ENCODE measurements at places on chromosomes 5 and 9.
A peak's percentile ranks its signal among the peaks of the same experiment; 100 is the strongest.

DNA sequence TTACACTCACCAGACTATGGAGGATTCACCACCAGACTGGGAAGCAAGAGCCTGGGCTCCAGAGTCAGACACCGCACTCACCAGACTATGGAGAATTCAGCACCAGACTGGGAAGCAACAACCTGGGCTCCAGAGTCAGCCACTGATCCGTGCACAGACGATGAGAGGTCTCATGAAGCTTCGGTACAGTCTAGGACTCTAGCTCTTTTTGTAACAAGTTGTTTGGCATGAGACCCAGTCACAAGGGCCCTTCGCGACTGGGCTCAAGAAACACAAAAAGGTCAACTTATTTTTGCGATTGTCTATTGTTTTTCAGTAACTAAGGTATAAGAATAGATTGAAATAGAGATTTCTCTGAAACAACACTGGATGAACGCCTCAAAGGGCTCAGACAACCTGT lies 192.7 kb upstream of the ADAMTSL1 start:
- no peak for DNase-seq

- no peak for DNase-seq
Measured at GRCh38 chr9:121819428-121820231, 168.2 kb downstream of the DAB2IP start.

GRCh38 chr5:137312011-137312410 lies 187.1 kb downstream of the SPOCK1 start:
- DNase-seq: no peak

DNA sequence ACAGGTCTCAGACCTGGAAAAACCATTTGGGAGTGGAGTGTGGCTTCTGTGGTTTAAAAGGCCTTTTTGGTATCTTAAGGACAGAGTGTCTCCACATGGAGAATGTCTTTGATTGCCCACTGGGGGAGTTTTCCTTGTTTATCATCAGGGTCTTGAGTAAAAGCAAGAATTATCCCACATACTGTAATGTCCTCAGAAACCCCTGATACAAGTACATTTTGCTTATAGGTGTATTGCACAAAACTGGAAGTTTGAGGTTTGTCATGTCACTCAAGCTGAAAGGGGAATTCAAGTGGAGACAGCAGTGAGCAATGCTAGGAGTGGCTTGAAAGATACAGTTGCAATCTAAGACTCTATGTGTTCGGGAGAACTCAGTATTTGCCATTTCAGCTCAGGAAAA lies 62.7 kb upstream of the GRAMD2B start:
- no peak for DNase-seq

DNA sequence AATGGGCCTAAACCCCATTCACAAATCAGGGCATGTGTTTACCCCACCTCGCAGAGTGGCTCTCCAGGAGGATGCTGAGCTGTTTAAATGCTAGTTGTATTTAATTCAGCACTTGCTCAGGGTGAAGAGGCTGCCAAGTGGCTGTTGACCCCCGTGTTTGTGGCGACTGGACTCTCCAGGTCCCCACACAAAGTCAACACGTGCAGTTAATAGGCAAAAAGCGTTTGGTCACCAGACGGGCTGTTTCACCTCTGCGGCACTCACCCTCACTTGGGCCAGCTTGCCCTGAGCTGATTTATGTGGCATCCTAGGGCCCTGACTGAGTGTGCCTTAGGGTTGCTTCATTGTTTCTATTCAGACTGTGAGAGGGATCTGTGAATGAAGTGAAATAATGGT lies 152.3 kb downstream of the GAS1 start:
- DNase-seq: no peak

- DNase-seq: no peak
Measured at GRCh38 chr9:121628401-121628800, 23.0 kb upstream of the DAB2IP start.

DNA sequence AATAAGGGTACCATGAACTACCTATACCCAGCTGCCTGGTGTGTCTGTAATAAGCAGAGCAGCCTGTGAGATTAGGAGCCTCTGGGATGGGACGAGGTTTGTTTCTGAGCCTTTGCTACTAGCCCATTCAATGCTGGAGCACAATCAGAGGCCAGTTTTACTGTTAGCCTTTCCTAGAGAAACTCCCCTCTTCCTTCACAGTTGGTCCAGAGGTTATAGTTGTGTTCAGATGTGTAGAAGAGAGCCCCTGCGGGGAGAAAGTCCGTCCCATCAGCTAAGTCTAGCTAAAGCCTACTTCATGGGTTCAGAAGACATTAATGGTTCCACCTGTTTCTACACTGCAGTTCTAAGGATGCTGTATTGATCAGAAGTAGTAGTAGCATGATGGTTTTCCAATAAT lies 16.8 kb downstream of the NUP214 start:
- no peak for DNase-seq

- DNase-seq: no peak
Measured at GRCh38 chr9:19479874-19480273, 71.1 kb downstream of the ACER2 start.

- DNase-seq: no peak
Measured at GRCh38 chr5:132825834-132826391, 4.5 kb downstream of the SHROOM1 start.

GRCh38 chr9:114119242-114120191 lies 20.4 kb upstream of the KIF12 start:
- no peak for DNase-seq

- no peak for DNase-seq
Measured at GRCh38 chr5:14547666-14548065, 33.9 kb upstream of the OTULINL start.

GRCh38 chr5:178203670-178204181 lies 607 bp upstream of the HNRNPAB start:
- no peak for DNase-seq

- DNase-seq: peak; percentile 33
Measured at GRCh38 chr9:128072144-128073021, 4.4 kb downstream of the SLC25A25 start.

GRCh38 chr5:140162275-140162674 lies 12.7 kb upstream of the CYSTM1 start:
- no peak for DNase-seq

GRCh38 chr5:96973532-96974401 lies 37.9 kb downstream of the LNPEP start:
- no peak for DNase-seq

DNA sequence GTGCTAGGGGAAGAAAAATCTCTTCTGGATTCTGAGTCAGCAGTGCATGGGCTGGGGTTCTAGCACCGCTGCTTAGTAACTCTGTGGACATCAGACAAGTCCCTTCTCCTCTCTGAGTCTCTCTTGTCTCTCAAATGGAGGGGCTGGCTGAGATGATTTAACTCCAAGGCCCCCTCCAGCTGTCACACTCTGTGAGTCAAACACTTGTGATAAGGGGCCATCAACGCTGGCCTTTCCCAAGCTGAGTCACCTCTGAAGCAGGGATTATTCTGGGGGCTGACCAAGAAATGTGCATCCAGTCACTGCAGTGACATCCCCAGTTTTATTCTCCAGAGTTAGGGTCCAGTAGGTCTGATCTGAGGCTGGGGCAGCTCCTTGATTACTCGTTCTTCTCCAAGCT lies 110.4 kb upstream of the ZNF462 start:
- no peak for DNase-seq

- no peak for DNase-seq
Measured at GRCh38 chr5:143636931-143637528, 174.9 kb upstream of the HMHB1 start.

- DNase-seq: no peak
Measured at GRCh38 chr5:1538741-1539392, 15.1 kb upstream of the LPCAT1 start.

DNA sequence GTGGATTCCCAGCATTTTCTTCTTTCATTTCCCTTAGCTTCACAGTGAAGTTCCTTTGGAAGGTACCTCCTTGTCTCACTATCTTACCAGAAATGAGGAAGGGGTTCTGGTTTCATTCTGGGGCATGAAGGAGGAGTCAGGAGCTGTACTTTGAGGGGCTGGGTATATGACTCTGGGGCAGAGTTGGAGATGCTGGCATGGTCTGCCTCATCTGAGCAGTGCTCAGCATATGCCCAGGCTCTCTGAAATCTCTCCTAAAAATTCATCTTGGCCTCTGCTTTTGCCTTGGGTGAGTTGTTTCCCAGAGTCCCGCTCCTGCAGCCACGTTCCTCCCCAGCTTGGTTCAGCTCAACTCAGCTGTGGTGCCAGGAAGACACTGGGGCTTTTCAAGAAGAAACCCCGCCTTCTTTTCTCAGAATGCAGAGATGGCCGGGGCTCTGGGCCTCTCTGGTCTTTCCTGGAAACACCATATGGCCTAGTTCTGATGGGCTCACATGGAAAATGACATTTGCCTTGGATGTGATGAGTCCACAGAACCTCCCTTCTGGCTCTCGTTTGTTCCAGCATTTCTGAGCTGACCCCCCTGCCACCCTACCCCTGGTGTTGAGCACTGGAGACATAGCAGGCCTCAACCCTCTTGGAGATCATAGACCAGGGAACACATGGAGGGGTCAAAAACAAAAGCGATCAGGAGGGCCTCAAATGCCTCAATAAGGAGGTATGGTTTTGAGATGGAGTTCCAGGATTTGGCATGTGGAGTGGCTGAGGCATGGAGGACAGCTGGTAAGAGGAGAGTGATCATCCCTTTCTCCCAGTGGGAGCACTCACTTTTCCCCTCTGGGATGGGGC lies 12.0 kb upstream of the TGFBR1 start:
- DNase-seq: no peak

DNA sequence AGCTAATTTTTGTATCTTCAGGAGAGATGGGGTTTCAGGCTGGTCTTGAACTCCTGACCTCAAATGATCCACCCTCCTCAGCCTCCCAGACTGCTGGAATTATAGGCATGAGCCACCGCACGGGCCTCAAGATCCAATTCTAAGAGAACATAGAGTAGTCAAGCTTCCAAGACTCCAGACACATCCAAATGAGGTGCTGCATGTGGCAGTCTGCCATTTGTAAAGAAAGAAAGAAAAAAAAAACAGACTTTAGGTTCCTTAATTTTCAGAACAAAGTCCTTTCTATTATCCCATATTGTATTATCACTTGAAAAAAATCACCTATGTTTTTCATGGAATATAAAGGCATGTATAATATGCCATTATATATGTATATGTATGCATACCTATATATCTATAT lies 2104.5 kb downstream of the MAT2B start:
- DNase-seq: no peak

DNA sequence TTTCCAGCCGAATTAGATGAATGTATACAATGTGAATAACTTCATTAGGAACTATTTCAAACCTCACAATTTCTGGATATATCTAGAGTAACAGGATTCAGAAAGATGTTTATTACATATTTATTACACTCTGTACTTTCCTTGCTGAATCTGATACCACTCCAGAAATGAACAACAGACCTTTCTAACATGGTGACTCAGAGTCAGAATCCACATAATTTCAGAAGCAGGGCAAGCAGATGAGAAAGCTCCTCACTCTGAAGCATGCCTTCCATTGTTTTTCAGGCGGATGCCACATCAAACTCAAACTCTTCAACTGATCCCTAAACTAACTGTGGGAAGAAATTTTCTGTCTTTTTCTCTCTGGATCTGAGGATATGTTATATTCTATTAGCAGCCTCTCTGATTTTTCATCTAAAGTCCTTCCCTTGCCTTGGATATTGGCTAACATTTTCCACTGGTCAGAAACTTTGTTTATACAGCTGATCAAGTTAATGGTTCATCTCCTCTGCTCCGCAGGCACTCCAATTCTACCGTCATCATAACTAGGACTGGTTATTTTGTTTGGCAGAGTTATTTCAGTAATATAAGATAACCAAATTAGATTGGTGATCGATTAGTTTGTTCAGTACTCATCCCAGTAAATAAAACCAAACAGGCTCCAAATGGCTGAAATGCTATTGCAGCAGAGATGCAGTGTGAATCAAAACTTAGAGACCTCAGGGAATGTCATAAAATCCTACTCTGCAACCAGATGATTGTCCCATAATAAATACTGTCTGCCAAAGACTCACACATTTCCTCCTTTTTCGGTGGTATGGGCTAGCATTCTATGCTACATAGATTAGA lies 556.0 kb downstream of the EBF1 start:
- DNase-seq: no peak

DNA sequence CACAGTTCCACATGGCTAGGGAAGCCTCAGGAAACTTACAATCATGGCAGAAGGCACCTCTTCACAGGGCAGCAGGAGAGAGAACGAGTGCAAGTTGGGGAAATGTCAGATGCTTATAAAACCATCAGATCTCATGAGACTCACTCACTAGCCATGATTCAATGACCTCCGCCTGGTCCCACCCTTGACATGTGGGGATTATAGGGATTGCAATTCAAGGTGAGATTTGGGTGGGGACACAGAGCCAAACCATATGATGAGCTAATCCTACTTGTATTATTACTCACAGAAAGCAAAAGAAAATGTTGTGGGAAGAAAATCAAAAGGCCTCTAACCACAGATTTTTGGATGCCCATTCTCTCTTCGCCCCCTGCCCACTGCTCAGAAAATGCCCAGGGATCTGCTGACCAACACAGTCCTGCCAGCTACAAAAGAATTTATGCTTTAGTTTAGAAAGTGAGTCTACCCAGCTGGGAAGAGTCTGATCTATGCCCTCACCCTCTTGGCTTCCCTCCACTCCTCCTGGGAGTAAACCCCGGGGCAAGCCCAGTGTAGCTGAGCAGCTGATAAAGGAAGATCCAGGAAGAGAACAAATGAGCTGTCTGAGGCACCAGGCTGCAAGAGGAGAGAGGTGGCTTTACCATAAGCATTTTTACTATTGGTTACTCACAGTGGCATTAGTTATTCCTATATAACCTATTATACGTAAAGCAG lies 53.1 kb downstream of the RNF130 start:
- no peak for DNase-seq

DNA sequence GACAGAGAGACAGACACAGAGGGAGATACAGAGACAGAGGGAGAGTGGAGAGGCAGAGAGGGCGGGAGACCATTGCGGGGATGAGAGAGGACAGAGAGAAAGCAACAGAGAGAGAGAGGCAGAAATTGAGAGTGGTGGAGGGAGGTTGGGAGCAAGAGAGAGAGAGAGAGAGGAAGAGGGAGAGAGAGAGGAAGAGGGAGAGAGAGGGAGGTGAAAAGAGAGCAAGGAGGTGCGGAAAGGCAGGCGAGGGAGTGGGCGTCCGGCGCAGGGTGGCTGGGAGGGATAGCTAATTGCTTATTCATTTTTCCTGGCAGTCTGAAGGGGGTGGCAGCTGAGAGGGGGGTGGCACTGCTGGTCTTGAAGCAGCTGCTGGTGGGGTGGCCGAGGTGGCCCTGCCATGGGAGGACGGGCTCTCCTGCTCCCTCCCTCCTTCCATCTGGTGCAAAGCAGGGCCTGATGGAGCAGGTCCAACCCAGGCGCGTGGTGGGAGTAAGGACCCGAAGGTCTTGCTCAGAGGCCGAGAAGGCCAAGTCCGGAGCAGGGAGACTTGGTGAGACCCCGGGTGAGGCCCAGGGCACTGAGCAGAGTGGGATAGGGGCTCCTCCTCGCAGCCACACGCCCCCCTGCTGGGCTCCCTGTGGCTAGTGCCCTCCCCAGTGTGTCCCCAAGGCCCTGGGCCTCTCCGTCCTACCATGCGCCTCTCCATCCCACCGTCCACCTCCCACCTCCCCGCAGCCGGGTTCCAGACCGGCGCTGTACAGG lies 25.3 kb upstream of the RNU6ATAC start:
- no peak for DNase-seq

- no peak for DNase-seq
Measured at GRCh38 chr9:113381909-113382411, 5.2 kb upstream of the HDHD3 start.
